Brain pericyte (primary cell): ENCODE measurements at places on chromosomes 7 and 10.

- no peak for DNase-seq
These were observed 279.8 kb downstream of the KCNMA1 start for GRCh38 chr10:77357611-77358310.

DNA sequence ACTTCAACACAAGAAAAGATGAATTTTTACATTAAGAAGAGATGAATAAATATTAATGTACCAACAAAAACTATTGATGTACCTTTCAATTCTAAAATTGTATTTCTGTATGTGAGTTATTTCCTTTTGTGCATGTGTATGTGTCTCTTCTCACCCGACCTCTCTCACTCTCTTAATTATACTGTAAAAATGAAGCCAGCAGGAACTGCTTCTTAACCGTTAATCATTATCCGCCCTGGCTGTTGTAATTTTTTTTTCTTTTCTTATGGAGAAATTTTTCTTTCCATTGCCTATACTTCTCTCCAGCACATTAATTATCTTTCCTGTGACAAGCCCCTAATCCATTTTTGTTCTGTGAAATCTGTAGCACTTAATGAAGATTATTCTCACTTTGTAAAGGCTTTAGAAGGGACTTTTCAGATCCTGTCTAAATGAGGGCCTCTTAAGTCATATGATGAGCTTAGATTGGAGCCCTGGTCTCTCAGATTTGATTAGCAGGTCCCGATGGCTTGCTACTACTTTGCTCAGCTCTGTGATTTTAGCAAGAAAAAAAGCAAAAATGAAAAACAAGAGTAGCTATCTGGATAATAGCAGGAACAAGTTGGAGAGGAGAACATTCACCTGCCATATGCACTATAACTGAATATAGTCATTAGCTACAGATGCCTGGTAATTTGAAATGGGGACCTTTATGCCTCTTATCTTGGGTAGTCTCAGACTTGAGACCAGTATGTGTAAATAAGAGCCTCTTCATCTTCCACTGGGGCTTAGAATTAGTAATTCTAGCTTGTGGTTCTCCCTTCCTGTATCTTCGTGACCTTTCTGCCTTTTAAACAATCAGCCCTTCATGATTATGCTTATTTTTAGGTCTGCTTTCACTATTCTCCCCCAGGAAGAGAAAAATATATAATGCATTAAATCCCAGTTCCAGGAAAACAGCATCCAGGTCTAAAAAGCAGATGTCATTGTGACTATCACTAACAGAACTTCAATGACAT lies 80.0 kb upstream of the COL1A2 start:
- no peak for DNase-seq

- DNase-seq, result no peak
These were observed 65.8 kb downstream of the PIP4K2A start for GRCh38 chr10:22648547-22648961.

- DNase-seq, result no peak
These were observed at the start of gene RAB19 for GRCh38 chr7:140403878-140404564. Gene RAB19, plus strand, starts transcription at chr7:140404058. Its CDS starts 3,589 bp downstream, at chr7:140407647.

GRCh38 chr10:24115403-24115802 lies 93.5 kb upstream of the KIAA1217 start:
- no peak for DNase-seq

GRCh38 chr7:106767498-106768323 lies 97.4 kb upstream of the PIK3CG start:
- no peak for DNase-seq

GRCh38 chr7:50363327-50364060 lies 59.0 kb downstream of the IKZF1 start:
- no peak for DNase-seq

DNA sequence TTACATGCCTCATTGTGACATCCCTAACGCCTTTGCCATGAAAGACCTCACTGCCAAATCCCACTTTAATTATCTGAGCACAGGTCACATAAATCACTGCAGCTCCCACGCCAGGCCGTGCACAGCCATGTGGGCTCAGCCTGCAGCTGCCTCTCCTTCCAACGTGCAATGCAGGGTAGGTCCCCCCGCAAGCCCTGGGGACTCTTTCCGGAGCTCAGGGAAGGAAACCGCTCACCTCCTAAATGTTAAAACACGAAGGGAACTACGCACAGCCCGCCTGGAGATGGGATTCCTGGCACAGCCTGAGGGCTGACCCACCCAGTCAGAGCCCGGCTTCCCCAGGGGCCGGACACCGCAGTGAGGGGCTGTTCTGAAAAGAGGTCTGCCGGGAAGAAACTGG lies 128.0 kb downstream of the MAD1L1 start:
- DNase-seq, result peak; percentile 38

DNA sequence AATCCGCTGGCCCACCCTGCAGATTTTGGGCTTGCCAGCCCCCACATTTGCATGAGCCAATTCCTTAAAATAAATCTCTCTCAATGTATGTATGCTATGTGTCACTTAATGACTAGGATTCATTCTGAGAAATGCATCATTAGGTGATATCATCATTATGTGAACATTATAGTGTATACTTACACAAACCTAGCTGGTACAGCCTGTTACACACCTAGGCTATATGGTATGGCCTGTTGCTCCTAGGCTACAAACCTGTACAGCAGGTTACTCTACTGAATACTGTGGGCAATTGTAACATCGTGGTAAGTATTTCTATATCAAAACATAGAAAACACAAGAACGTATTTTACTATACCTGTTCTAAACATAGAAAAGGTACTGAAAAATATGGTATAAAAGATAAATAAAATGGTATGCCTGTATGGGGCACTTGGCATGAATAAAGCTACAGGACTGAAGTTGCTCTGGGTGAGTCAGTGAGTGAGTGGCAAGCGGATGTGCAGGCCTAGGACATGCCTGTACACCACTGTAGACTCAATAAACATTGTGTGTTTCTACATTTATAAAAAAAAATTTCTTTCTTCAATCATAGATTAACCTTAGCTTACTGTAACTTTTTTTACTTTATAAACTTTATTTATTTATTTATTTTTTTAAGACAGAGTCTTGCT lies 135.9 kb downstream of the ABCA13 start:
- DNase-seq, result no peak

- no peak for DNase-seq
These were observed 246.7 kb downstream of the KLF6 start for GRCh38 chr10:3538291-3538655.

DNA sequence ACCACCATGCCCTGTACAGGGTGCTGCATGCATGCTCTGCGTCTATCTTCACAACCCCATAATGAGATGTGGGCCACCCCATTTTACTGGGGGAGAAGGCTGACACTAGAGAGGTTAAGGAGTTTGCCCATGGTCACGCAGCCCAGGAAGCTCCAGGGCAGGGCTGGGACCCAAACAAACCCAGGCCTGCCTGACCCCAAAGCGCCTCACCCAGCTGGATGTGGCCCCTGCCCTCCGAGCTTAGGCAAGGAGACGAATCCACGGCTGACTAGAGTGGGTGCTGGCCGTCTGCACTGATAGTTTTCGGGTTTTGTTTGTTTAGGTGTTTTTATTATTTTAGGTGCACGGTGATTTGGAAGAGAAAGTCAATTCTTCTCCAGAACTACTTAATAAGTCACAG lies 65.7 kb downstream of the CHST15 start:
- no peak for DNase-seq

DNA sequence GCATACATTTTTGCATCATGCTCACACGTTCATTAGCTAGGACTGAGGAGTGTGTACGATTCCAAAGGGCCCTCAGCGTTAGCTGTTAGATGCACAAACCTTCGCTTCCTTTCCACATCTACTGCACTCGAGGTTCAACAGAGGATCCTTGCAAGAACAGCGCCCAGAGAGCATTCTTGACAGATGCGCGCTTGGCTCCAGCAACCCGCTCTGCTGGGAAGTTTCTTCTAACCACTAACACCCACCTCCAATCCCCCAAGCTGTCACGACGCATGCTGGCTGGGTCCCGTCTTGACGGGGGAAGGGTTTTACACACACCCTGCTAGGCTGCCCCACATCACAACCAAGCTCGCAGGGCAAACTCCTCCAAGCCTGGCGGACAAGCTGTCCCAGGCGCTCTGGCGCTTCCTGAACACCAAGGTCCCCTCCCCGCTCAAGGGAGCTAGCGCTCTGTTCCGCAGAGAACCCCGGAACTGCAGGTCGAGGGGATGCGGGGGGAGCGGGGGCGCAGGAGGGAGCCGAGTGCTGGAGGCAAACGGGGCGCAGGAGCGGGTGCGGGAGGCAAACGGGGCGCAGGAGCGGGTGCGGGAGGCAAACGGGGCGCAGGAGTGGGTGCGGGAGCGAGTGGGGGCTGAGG lies 653 bp upstream of the ADRB1 start:
- DNase-seq, result no peak

DNA sequence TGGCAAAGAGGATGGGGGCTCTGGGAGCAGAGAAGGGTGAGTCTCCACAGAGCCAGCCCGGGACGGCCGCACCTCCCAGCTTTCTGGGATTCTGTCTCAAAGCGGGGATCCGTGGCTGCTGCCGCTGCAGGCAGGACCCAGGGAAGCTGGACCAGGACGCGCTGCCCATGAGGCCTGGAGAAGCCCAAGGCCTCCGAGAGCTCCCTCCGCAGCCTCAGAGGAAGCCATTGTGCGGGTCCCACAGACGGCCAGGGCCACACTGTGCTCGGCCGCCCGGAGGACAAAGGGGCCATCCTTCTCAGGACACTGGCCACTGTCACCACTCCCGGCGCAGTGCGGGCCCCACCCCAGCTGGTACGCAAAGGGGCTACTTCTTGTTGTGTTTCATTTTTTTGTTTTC lies 79.3 kb upstream of the PDGFA start:
- no peak for DNase-seq
